ENCODE measurements at places on chromosomes 12 and 14.

DNA sequence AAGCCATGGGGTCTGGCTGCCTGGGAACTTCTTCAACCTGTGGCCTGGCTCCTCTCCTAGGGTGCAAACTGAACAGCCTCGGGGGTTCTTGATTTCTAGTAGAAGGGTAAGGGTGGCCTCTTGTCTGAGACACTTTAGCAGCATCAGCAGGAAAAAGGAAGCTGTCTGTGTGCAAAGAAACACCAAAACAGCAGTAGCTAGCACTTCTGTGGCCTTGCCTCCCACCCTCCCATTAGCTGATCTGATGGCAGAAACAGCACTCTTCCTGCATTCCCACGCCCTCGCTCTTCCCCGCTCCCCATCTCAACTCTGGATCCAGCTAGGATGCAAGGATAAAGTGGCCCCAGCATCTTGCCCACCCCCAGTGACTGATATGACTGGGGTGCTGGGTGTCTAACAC is 20.7 kb downstream of the SLC7A8 start:
- DNase-seq = no peak

DNA sequence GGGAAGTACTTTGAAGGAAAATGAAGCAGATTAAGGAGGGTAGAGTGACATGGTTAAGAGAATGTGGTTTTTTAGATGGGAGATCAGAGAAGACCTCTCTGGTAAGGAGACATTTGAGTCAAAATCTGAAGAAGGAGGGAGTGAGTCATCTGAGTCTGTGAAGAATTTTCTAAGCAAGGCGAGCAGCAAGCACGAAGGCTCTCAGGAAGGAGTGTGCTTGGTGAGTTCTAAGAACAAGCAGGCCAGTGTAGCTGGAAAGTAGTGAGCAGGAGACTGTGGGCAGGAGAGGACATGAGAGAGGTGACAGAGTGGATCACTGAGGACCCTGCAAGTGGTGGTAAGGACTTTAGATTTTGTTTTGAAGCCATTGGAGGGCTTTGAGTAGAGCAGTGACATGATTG is 76.3 kb upstream of the FUT8 start:
- DNase-seq = no peak

DNA sequence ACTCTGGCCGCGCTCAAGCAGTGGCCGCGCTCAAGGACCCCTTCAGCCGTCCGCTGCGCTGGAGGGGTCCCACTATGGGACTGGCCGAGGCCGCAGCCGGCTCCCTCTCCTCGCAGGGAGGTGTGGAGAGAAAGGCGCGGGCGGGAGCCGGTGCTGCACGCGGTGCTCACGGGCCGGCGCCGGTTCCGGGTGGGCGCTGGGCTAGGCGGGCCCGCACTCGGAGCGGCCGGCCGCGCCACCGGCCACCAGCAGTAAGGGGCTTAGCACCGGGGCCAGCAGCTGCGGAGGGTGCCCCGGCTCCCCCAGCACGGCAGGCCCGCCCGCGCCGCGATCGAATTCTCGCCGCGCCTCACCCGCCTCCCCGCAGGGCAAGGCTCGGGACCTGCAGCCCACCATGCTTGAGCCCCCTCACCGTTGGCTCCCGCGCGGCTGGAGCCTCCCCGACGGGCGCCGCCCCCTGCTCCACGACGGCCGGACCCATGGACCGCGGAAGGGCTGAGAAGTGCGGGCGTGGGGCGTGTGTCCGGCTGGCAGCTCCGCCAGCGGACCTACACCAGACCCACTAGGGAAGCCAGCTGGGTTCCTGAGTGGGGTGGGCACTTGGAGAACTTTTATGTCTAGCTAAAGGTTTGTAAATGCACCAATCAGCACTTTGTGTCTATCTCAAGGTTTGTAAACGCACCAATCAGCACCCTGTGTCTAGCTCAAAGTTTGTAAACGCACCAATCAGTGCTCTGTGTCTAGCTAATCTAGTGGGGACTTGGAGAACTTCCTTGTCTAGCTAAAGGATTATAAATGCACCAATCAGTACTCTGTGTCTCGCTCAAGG is 49.5 kb downstream of the KLHL28 start:
- no peak for DNase-seq

DNA sequence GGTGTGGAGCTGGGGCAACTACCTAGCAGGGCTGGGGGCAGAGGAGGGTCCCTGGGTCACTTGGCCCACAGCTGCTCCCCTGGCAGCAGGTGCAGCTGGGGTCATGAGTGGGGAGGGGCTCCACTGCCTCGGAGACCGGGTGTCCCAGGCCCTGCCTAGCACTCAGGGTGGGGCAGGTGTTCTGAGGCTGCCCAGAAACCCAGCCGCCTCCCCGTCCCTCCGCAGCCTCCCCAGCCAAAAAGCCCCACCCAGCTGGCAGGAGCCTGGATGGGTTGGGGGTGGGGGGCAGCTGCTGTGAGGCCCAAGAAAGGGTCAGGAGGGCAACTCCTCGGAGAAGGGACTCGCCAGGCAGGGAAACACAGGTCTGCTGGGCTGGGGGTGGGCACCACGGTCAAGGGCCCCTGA is 11.2 kb downstream of the AHNAK2 start:
- DNase-seq = no peak

DNA sequence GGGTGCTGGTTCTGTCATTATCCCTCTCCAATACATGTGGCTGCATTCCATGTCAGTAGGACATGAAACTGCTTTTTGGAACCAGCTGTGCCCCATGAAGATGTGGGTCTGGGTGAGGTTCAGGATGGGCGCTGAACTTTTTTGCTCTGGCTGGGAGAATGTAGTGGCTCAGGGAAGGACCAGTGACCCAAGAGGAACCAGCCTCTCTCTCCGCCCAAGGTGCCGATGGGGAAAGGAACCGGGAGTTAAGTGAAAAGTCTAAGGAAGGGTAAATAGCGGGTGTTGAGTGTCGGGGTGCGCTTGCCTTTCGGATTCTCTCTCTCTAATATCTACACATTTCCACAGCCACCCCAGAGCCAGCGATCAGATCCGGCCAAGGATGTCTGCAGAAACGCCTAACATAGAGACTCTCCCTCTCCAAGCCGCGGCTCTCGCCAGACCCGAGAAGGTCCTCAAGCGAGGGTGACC is 7.8 kb downstream of the ARHGEF25 start:
- no peak for DNase-seq

DNA sequence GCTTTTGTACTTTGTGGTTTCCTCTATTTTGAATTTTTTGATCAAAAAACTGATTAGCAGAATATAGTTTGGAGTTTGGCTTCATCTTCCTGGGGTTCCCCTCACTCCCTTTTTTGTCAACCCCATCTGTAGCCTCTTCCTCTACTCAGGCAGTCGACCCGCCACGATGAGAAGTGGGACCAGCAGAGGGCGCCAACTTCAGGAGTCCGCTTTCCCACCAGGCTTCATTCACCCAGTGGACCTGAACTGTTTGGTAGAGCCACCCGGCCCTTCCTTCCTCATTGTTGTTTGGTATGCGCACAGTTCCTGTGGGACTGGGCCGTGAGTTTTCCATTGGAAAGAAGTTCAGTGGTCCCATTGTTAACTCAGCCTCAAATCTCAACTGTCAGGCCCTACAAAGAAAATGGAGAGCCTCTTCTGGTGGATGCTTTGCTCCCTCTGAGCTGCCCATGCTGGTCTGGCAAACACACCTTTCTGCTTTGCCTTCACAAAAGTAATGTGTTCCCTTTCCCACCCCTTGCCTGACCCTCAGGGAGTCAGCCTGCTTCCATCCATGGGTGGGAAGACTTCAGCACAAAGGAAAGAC is 21.7 kb downstream of the TMBIM6 start:
- peak; percentile 53 for DNase-seq

DNA sequence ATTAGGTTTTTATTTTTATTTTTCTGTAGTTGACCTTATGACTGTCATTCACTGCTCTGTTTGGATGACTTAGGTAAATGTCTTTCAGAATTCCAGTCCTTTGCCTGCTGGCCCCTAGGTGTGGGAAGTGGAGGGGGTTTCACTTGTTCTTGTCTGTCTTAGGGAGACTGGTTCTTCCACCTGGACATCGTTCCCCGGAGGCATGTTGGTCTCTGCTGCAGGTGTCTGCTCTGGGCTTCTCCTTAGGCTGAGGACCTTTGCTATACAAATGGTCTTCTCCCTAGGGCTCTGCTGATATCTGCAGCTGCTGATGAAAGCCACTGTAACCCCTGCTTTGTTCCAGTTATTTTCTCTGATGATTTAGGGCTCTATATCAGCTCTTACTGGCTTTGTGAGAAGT is 97.1 kb downstream of the OTOGL start:
- DNase-seq = no peak

DNA sequence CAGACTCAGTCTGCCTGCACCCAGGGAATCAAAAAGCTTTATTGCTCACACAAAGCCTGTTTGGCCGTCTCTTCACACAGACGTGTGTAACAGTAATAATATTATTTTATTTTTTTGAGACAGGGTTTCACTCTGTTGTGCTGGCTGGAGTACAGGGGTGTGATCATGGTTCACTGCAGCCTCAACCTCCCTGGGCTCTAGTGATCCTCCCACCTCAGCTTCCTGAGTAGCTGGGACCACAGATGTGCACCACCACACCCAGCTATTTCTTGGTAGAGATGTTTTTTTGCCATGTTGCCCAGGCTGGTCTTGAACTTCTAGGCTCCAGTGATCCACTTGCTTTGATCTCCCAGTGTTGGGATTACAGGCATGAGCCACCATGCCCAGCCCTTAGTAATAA is 88.4 kb upstream of the DCD start:
- DNase-seq = no peak

- DNase-seq = no peak
These were observed 33.7 kb downstream of the CKB start for GRCh38 chr14:103488960-103489359.

DNA sequence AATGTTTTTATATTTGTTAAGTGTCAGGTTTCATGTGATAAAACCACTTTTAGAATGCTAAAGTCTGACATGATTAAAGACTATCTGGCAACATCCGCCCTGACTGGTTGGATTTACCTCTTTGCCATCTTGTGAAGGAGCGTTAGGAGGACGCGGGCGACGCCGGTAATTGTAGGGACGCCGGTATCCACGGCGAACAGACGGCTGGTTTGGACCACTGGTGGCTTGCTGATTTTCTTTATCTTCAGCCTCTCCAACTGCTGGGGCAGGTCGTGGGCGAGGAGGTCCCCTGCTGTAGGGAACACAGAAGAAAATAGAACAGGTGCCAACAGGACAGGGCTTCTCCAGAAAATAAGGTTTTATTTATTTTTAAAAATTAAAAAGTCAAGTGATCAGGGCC is 21.3 kb downstream of the YBX3 start:
- DNase-seq = no peak

- DNase-seq = no peak
These were observed 47.7 kb downstream of the MAX start for GRCh38 chr14:65054471-65055085.

GRCh38 chr12:93381161-93381975 is 3.6 kb downstream of the NUDT4 start:
- DNase-seq = no peak

DNA sequence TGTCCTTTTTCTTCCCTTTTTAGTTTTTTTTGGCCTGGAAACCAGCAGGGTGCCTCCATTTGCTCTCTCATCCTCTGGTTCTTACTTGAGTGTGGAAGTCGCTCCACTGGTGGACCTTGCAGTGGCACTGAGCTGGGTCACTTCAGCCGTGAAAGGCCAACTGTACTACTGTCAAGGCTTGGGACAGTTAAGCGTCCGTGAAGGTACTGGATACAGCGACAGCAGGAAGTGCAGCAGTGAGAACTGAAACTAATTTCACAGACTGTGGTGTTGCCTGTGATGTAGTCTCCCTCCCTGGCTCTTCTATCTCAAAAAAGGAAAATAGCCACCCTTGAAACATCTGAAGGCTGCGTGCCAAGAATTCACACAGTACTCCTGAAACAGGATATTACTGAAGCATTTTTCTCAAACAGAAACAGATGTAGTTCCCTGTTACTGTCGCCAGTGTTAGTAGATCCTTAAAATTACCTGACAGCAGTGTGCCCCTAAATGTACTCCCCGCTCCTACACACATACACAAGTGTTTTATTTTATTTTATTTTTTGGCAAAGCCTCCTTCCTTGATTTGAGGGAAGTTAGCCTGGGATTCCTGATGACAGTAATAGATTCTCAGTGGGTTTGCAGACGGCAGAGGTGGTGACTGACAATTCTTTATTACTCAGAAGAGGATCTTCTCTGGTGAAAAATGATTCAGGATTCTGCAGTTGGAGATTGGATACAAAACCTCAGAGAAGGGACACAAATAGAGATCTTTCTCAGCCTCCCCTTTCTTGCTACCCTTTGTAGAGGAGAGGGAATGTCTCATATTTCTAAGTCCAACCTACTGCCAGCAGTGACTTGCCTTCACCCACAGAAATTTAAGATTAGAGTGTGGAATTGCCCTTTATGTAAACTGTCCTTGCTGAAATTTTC is 4.4 kb downstream of the SUSD6 start:
- no peak for DNase-seq

- DNase-seq = no peak
These were observed 161.0 kb downstream of the SLC38A4 start for GRCh38 chr12:46664761-46665287.

DNA sequence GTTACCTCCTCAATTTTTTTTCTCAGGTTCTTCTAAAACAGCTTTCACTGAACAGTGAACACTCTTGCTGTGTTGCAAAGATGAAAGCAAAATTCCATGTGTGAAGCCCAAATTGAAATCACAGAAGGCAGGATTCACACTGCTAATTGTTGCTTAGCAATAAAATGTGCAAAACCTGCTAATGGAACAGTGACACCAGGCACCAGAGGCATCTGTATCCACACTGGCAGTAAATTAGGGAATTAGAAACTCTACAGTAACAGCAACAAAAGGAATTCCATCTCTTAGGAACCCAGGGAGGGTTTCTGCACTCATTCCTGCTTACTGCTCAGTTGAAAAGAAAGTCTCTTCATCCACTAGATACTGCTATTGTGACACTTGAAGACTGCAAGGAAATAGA is 202.3 kb downstream of the GXYLT1 start:
- no peak for DNase-seq

- no peak for DNase-seq
These were observed 1.8 kb downstream of the SLC8A3 start for GRCh38 chr14:70186900-70187451.

- no peak for DNase-seq
These were observed 9.1 kb downstream of the NFATC4 start for GRCh38 chr14:24377126-24377525.

- no peak for DNase-seq
These were observed 700.5 kb upstream of the STXBP6 start for GRCh38 chr14:25750436-25750835.

DNA sequence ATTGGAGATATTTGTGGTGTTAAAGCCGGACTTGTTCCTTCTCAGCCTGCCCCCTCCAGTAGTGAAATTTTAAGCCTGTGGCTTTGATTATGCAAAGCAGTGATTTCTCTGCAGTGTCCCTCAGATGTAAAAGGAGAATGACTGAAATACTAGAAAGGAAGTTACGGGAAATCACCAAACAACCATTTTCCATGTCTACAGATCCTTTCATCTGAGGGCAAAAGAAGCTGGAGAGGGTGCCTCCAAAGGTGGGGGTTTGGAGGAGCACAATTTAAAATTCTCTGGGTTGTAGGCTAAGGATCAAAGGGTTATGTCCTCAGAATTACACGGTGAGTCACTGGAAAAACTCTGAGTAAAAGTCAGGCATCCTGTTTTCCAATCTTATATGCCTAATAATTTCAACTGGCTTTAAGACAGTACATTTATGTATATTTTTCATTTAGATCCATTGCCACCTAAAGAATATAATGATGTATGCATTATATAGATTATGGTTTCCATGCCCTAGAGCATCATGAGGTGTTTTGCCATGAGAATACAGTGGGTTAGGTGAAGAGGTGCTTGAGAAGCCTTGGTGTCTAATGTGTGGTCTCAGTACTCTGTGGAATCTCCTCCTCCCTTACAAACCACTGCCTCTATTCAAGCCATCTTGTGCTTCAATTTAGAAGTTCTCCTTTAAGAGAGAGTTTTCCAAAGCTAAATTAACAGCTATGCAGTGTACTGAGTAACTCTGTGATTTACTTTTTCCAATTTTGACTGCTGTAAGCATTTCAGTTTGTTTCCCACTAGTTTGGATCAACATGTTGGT is 362.1 kb downstream of the RAD51B start:
- no peak for DNase-seq

Measured in activated CD4-positive, CD25-positive, alpha-beta regulatory T cell (primary cell).